Stimulated activated CD8-positive, alpha-beta memory T cell treated with anti-CD3 and anti-CD28 coated beads, Interleukin-7, amount 100 ng/mL, for 4 hours (primary cell): ENCODE measurements at places on chromosomes 2 and 18.

- DNase-seq = no peak
Measured at GRCh38 chr2:110103061-110103961, 12.3 kb downstream of the MALL start.

GRCh38 chr2:69620870-69621269, 22.7 kb downstream of the AAK1 start:
- no peak for DNase-seq

DNA sequence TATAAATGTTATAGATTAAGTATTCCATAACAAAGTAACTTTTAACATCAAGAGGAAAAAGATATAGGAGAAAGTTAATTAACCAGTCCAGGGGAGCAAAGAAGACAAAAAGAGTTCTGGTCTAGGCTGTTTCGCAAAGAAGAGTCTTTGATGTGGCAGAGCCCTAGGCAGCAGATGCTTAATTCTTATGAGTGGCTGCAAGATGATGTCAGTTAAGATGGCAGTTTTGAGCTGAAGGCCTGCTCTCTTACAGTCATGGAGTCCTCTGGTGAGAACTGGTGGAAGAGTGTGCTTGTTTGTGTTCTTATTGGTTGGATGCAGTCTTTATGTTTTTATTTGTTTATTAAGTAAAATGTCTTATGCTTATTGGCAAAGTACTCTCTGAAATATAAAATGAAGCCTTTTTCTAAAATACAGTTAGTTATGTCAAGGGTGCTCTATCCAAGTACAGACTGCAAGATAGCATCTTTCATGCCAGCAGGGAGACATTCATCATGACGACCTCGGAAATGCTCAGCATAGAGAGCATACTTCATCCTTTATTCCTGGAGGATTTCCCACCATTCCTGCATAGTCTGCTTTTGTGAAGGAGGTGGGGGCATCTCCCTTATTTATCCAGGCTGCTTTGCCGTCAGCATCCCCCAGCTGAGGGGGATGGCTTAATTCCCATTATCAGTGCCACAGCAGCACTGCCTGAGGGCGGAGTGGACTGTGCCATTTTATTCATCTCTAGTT, 38.9 kb upstream of the SERPINE2 start:
- no peak for DNase-seq

- DNase-seq = no peak
Measured at GRCh38 chr2:67079729-67080128, 317.4 kb upstream of the ETAA1 start.

DNA sequence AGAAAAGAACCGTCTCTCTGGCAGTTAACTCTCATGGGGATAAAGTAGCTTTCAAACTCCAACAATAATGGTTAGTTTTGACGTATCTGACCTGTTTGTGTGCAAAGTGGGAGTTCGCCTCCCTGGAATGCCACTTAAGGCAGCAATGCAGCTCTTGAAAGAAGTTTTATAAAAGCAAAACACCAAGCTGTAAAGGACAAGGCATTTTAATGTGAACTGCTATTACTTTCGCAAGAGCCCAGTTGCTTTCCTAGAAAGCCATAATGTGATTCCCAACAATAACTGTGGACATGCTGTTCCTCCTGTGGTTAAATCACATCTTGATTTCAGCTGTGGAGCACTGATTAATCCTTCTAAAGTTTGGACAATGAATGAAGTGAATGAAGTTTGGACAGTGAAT, 303.7 kb downstream of the PTPRM start:
- DNase-seq = no peak

- no peak for DNase-seq
Measured at GRCh38 chr2:215756346-215756730, 257.0 kb downstream of the MREG start.

DNA sequence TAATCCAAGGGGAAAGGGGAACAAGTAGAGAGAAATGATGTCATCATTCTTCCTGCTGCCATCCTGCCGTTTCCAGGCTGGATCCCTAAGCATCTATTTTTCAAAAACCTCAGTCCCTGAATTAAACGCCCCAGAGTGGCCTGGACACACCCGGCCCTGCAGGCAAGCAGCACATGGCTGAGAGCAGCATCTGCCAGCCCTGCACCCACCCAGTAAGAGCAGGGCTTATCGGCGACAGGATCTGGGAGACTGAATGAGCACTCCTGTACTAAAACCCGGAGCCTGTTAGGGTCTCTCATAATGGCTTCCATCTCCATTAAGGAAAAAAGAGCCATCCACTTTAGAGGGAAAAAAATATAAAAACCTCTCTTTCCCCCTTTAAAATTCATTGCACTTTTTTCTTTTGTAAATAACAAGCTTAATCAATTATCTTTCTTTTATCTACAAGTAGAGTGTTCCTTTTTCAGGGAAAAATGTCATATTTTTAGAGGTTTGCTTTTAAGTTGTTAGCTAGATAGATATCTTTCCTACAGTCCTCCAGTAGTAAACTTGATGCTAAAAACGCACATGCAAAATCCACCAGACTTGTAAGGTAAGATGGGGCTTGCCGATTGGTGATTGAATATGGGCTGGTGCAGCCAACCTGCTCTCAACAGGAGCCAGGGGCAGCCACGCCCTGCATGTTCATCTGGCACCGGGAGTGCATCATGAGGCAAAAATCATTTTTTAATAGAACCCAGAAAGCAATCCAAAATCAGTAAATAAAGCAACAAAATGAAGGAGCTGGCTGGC, 457.8 kb downstream of the EIPR1 start:
- DNase-seq = no peak

DNA sequence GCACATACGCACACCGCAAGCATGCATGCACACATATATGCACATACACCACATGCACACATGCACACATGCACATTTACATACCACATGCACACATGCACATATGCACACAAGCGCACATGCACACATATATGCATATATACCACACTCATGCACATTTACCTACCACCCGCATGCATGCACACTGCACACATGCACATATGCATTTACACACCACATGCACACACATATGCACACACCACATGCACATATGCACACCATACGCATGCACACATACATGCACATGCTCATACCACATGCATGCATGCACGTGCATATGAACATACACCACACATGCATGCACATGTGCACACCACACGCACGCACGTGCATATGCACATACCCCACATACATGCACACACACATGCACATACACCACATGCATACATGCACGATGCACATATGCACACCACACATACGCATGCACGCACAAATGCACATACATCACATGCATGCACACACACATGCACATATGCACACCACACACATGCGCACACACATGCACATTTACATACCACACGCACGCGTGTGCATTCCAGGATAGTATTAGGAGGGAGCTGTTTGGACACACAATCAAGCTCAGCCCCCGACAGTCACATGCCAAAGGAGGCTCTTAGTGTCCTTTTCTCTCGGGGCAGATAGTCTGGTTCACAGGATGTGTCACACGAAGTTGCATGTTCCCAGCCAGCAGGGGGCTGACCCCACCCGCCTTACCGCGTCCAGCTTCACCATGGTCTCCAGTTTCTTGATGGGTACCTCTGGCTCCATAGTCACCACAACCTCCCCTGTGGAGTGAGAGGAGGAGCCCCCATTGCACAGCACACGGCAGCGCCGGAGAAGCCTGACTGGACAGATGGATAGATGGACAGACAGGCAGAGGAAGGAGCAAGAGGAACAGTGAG, 5.9 kb downstream of the OTOF start:
- DNase-seq = no peak

GRCh38 chr2:128654408-128654807, 335.7 kb upstream of the HS6ST1 start:
- DNase-seq = no peak

DNA sequence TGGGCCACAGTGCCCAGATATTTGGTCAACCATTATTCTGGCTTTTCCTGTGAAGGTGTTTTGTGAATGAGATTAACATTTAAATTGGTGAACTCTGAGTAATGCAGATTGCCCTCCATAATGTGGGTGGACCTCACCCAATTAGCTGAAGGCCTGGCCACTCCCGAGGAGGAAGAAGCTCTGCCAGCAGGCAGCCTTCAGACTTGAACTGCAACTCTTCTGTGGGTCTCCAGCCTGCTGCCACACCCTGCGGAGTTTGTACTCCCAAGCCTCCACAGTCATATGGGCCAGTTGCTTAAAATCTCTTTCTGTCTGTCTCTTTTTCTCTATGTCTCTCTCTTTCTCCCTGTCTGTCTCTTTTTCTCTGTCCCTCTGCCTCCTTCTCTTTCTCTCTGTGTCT, 262.7 kb downstream of the MYCN start:
- DNase-seq = no peak

GRCh38 chr2:51511002-51511401, 479.1 kb upstream of the NRXN1 start:
- DNase-seq = no peak

DNA sequence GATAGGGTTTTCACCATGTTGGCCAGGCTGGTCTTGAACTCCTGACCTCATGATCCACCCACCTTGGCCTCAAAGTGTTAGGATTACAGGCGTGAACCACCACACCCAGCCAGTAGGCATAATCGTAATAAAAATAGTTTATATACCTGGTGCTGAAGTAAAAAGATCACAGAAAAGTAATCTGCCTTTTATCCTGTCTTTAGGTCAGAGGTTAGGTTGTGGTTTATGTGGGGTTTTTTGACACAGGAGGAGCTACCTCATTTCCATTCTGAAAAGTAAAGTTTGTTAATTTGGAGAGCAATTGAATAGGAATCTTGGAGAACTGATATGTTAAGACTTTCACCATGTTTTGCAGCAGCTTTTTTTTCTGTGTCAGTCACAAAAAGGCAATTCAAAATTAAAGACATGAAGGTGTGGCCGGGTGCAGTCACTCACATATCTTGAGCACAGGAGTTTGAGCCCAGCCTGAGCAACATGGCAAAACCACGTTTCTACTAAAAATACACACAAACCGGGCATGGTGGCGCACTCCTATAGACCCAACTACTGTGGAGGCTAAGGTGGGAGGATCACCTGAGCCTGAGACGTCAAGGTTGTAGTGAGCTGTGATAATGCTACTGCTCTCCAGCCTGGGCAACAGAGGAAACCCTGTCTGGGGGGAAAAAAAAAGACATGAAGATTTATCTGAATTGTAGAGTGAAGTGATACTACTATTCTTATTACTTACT, 31.5 kb downstream of the CCNT2 start:
- no peak for DNase-seq
